SIG-M5 (cell line): ENCODE measurements at places on chromosomes 4 and X.

DNA sequence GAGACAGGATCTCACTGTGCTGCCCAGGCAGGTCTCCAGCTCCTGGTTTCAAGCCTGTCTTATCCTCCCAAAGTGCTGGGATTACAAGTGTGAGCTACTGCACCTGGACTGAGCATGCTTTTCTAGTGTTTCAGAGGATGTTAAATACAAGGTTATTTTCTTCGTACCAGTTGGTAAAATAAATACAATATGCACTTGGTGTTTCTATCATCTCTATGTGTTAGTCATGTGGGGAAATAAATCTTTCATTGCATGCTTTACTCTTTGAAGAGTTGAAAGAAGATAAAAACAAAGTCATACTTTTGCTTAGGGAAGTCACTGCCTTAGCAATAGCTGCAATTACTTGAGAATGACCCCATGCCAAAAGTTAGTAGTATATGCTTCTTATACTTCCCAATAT is 162.3 kb downstream of the PCDH7 start:
- DNase-seq, result no peak

- no peak for DNase-seq
These were observed 56.4 kb downstream of the FBXW7 start for GRCh38 chr4:152479428-152480026.

GRCh38 chrX:16843208-16843909 is 26.8 kb downstream of the RBBP7 start:
- no peak for DNase-seq

DNA sequence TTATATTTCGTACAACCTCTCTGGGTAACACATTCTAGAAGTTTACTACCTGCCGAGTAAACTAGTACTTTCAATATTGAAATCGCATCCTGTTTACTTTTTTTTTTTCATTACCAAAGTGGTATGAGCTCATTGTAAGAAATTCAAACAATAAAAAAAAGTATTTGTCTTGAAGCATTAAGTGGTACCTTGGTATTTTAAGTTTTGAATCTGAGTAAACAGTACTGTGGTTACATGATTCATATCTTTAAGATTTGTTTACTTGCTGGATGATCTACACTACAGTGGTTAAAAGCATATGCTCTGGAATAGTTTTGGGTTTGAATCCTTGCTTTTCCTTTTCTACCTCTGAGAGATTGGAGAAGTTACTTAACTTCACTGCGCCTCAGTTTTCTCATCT is 3.8 kb upstream of the MMGT1 start:
- DNase-seq, result no peak

DNA sequence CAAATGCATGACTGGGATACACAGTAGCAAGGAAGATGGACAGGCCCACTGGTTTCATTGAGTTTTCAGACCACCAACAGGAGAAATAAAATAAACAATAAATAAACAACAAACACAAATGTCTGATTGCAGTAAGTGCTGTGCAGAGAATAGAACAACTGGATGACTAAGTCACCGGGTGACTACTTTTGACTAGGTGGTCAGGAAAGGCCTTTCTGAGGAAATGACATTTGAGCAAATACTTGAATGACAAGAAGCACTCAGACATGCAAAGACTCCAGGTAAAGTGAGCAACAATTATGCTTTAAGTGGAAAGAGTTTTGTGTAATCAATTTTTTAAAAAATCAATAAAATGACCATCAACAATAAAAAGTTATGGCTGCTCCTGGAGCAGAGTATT is 137.7 kb downstream of the BTC start:
- DNase-seq, result no peak

DNA sequence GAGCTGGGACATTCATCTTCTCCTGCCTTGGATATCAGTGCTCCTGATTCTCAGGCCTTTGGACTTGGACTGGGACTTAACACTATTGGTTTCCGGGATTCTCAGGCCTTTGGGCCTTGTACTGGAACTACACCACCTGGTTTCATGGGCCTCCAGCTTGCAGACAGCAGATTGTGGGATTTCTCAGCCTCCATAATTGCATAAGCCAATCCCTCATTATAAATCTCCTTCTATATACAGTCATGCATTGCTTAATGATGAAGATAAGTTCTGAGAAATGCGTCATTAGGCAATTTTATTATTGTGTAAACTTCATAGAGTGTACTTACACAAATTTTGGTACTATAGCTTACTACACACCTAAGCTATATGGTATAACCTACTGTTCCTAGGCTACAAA is 8.9 kb upstream of the CCNG2 start:
- no peak for DNase-seq

DNA sequence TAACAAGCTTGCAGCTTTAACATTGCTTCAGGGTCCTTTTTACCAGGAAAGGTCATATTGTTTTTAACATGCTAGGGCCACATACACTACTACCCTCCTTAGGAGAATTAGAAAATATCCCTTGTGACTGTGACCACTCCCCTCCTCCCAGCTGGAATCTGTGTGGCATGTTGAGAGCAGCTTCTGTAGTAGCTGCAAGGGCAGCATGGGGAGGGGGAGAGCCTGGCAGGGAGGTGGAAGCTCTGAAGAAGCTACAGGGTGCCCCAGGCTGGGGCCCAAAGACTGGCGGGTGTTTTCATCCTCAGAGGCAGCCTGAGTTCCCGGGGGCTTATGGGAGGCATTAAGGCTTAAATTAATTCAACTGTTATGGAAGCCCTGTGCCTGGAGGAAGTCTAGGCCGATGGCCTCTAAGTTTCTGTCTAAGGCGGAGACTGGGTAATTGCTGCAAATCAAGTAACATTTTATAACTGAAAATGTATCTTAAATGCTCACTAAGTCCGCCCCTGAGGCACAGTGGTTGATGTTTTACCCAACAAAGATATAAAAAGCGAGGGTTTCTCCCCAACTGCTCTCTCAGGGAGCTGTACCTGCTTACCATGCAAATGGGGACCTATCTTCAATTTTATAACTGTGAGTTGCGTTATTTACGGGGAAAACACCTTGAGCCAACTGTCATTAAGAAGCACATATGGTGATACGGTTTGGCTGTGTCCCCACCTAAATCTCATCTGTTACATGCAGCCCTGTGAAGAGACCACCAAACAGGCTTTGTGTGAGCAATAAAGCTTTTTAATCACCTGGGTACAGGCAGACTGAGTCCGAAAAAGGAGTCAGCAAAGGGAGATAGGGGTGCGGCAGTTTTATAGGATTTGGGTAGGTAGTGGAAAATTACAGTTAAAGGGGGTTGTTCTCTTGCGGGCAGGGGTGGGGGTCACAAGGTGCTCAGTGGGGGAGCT is 37.4 kb upstream of the STS start:
- DNase-seq, result no peak

GRCh38 chr4:58274553-58274952 is 1164.4 kb upstream of the IGFBP7 start:
- DNase-seq, result no peak

DNA sequence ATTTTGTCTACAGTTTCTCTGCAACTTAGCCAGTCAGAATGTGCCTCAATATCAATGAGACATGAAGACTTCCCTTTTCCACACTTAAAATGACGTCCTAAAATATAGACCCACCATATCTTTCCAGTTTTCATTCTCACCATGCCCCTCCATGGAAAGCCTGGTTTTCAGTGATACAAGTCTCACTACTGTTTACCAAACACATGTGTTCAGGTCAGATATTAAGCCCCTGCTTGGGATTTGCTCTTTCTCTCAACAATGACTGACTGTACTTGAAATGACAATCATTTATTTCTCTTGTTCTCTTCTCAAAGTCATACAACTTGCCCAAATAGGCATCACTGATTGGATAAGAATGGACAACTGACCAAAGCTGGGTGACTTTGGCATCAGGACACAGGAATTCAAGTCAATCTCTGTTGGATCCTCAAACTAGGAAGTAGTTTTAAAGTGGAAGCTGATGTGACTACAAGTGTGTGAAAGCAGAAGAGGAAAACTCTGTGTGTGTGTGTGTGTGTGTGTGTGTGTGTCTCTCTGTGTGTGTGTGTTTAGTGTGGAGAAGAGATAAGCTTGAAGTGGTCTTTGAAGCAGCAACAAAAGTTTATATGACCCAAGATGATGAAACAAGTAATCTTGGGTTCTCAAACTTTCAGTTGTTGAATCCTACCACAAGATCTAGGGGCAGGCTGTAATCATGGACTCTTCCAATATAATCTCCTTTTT is 217.4 kb upstream of the FGF13 start:
- DNase-seq, result no peak

DNA sequence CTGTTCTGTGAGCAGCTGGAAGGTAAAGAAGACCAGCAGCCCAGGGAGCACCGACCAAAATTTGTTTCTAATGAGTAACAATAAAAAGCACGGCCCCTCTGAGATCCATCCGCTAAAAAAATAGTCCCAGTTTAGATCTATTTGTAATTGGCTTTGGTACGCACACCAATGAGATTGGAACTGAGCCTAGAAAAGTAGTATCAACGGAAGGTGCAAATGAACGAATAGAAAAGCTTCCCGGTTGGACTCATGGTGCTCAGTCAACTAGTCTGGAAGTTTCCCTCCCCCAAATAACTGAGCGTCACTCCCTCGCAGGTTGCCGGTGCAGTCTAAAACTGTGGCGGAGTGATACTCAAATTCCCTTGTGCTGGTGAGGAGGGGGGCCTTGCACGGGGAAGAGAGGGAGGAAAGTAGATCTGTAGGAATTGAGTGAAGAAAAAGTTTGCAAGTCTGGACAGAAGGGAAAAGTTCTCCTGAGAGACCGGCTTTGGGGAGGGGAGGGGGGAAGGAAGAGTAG is at the start of gene COL4A5:
Gene COL4A5, plus strand, starts transcription at position 413 of the 517 bp plus-strand sequence. CDS start 288 bp downstream, outside the sequence.
- no peak for DNase-seq

GRCh38 chr4:87938746-87939145 is 36.8 kb upstream of the SPP1 start:
- DNase-seq, result no peak

GRCh38 chr4:68466751-68467150 is 19.5 kb downstream of the TMPRSS11E start:
- DNase-seq, result no peak

DNA sequence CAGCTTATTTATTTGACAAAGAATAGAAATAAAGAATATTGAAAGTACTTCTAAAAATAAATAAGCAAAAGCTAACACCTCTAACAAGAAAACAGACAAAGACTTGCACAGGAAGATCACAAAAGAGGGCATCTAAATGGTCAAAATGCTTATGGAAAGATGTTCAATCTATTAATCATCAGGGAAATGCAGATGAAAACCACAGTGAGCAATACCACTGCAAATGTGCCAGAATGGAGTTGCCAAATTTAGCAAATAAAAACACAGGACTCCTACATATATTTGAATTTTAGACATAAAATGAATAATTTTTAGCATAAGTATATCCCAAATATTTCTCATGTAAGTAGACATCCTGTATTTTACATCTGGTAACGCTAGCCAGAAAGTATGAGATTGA is 56.1 kb upstream of the HPGD start:
- DNase-seq, result no peak

- no peak for DNase-seq
These were observed 27.6 kb downstream of the HPGD start for GRCh38 chr4:174494726-174495125.

DNA sequence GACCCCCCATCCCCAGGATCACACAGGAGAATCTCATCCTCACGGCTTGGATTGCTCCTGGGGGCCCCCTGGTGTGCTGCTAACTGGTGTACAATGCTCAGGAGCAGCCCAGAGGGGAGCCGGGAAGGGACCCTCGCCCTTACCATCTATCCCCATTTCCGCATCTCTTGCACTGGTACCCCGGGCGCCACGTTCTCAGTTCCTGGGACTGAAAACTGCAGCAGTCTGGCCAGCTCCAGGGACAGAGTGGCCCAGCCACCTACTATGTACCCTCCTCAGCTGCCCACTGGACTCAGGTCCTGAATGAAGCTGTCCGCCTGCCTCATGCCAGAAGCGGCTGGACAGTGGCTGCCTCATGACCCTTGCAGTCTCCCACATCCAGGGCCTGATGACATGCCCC is 2.7 kb downstream of the SMIM10L2A start:
- no peak for DNase-seq

DNA sequence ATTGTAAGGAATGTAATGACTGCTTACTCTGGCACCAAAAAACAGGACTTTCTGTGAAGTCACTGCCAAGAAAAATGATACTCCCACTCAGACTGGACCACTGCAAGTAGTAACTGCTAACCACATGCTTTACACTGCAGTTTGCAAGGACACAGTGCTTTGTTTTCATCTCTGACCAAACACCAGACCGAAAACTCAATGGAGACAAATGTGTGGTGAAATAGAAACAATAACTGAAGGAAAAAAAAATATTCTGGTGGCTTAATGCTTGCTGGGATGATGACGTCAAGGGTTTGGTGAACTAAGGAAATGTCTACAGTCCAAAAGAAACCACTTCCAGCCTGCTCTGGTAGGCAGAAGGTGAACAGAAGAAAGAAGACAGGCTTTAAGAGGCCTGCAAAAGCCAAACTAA is 13.2 kb downstream of the GPC4 start:
- no peak for DNase-seq

DNA sequence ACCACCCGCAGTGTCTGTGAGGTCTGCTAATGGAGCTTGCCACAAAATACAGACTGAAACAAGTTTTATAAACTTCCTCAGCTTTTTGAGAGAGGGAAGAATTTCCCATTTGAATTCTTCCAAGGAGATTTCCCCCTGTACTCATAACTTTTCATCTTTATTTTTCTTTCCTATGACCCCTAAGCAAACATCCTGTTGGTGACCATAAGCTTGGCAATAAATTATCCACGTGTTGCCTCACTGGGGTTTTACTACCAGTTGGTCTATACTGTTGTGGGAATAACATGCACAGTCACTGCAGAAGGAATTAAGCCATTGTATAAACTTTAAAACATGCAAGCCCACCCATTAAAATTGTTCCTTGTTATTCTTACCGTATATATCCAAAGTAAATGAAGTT is 86.2 kb downstream of the SLC39A8 start:
- no peak for DNase-seq

DNA sequence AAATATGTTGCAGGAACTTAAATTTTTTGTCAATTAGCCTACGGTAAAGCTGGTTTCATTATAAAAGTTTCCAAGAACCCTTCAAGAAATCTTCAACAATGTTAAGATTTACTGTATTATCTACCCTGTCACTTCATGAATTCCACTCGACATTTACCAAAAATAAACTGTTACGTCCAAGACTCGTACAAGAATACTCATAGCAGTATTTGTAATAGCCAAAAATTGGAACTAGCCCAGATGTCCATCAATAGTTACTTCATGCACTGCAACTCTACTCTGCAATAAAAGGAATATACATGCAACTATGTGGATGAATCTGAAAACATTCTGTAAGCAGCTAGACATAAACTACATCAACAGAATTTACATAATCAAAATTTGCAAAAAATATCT is 13.4 kb downstream of the RBMX start:
- no peak for DNase-seq

- no peak for DNase-seq
These were observed 10.1 kb downstream of the SHOX start for GRCh38 chrX:640641-641040.

- no peak for DNase-seq
These were observed 8.0 kb downstream of the RPL34 start for GRCh38 chr4:108628411-108628810.

DNA sequence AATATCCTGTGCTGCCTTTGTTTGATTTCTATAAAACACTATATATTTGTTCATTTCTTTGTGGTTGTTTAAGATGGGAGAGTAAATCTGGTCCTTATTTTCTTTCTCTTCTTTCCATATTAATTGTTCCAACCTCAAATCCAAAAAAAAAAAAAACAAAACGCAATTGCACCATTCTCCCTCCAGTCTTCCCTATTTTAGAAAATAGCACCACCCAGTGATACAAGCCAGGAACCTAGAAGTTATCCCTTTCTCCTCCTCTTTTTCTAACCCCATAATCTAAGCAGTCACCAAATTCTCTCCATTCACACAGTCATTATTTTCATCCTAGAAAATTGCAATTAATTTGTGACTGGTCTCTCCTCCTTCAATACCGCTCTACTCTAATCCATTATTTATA is 107.8 kb downstream of the GABRA3 start:
- DNase-seq, result no peak
